ENCODE measurements at places on chromosomes 2 and 18.

DNA sequence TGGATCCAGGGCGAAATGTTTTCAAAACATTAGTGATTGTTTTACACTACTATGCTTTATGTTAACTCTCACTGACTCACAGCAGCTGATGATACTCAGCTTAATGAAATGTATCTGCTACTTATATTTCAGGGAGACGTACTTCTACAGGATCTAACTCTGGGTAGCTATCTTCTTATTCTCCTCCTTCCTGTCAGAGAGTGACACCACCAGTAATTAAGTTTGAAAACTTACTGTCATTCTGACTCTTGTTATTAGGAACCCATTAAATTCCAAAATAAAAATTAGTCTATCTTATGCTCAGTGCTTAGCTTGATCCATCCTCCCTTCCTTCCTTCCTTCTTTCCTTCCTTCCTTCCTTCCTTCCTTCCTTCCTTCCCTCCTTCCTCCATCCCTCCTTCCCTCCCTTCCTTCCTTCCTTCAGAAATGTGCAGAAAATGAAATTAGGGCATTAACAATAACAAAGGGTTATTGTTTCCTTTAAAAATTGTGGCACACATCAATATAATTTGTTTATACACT is 441.1 kb downstream of the MEIS1 start:
- DNase-seq, result no peak

- DNase-seq, result no peak
Measured at GRCh38 chr2:211879323-211879722, 659.3 kb downstream of the ERBB4 start.

DNA sequence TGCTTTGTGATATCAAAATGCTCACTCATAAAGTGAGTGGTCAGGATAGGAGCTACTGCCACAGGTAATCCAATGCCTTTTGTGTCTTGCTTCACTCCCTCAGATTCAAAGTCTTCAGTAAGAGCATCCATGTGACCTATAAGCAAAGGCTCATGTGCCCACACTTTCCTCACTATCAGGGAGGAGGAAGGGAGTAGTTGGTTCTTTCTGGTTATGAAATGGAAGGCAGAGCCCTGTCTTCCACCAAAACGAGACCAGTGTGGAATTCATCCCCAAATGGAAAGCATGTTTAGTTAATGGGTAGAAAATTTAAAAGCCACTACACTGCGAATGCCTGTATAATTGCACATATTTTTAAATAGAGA is 25.8 kb downstream of the IL1F10 start:
- no peak for DNase-seq

DNA sequence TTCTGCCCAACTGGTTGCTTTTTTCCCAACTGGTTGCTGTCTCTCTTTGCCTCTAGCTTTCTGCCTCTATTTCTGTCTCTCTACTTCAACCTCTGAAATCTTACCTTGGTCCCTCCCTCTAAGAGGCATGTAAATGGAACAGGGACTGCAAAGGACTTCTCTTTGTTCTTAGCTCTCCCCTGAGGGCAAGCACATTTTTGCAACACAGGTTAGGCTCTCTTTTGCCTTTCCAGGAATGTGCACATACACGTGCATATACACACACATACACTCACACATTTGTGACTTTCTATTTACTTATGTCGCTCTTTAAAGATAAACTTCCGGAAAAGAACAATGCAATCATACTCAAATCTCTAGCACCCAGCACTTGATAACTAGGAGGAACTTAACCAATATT is 262.6 kb upstream of the DDX18 start:
- DNase-seq, result no peak

DNA sequence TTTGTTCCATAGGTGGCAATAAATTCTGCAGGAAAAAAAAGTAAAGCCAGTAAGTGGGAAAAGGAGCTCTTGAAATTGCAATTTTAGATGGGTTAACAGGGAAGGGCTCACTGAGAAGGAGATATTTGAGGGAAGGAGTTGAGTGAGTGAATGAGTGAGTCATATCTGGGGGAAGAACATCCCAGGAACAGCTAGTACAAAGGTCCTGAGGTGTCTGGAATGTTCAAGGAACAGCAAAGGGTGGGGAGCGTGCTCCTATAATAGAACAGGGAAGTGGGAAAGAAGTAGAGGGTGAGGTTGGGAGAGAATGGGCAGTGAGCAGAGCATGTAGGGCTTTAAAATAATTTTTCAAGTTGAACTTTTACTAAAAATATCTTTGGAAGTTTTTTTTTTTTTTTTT is 68.0 kb upstream of the PSME4 start:
- peak; percentile 48 for DNase-seq

DNA sequence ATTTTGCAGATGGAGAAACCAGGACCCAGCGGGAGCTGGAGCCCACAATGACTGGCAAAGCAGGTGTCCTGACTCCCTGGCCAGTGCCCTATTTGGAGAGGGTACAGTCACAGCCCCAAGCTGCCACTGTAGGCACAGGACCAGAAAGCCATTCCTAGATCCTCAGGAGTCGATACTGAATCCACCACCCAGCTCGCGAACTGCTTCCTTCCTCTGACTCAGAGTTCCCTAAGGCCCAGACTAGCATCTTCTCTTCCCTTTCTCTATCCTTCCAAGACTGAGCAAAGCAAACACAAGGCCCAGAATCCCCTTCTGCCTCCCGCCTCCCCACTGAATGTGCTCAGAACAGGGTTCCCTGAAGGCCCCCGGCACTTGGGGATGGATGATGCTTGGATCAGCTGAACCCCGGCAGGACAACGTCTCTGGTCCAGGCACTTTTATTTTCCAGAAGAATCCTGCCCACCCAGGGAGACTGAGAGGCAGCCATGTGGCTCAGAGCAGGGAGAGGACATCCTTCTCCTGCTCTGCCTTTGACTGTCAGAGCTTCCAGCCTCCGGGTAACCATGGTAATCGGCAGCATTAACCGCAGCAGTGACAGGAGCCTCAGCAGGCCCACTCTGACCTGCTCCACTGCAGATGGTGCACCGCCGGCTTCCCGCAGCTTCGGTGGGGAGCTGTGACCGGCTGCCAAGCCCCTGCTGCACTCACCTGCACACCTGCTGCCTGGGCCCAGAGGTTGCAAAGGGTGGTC is 34.8 kb upstream of the KLHL29 start:
- no peak for DNase-seq

DNA sequence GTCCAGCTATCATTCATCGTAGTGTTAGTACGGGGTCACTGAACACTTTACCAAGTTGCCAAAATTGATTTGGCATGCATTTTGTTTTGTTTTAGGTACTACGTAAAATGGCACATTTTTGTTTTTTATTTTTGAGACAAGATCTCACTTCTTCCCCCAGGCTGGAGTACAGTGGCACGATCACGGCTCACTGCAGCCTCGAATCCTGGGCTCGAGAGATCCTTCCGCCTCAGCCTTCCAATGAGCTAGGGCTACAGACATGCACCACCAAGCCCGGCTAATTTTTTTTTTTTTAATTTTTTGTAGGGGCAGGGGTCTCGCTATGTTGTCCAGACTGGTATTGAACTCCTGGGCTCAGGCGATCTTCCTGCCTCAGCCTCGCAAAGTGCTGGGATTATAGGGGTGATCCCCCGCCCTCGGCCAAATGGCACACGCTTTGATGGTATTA is 786 bp downstream of the TAF1B start:
- DNase-seq, result no peak

DNA sequence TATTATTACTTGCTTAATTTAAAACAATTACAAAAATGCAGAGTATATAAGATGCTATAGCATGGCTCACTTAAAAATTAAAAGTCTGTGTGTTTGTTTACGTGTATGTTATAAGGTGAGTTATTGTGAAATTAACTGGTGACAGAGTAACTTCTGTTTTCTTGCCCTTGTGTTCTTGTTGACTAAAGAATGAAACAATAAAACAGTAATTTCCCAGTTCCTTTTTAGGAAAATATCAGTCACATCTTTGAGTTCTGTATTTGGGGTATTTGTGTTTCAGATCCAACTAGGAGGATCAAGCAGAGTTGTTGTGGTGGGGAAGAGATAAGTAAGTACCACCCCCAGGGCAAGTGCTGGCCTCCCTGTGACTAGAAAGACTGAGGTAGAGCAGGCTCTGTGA is 143.6 kb downstream of the CCDC148 start:
- DNase-seq, result no peak

DNA sequence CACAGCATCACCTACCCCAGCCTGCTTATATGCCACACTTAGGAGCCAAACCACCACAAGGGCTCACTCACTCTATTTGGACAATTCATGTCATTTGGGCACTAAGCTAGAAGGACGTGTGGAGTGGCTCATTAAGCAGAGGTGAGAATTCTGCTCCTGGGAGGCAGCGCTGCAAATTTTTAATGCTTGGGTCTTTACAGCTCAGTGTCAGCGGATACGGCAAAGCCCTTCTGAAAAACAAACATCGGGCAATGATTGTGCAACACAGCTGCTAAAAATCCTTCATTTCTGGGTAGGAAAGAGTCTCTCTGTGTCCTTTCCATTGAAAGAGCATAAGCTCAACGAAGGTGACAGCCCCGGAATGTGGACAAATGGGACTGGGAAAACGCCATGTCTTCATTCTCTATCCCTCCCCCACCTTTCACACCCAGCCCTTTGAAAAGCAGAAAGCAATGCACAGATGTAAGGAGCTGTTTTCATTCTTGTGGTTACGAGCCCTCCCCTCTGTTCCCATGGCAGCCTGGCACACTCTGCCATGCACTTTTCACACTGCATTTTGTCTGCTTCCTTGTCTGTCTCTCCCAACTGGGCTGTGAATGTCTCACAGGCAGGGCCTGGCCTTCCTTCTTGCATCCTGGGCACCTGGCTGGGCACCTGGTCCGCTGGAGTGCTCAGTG is 16.0 kb downstream of the TMEM177 start:
- DNase-seq, result peak; percentile 75

DNA sequence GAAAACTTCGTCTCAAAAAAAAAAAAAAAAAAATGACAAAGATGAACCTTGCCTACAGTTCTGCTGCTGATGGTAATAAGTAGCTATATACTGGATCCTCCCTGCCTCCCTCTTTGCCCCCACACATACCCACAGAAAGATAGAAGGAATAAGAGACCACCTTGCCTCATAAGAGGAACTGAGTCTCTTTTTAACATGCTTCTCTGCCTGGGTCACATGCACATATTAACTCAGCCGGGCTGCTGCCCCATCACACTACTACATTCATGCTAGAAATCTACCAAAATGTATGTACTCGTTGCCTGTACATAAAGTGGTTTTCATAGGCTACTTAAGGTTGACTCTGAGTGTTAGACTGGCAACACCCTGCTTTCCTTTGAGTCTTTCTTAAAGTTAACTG is 78.9 kb upstream of the B3GNT2 start:
- DNase-seq, result no peak
